ENCODE measurements at places on chromosomes 6 and 20.

DNA sequence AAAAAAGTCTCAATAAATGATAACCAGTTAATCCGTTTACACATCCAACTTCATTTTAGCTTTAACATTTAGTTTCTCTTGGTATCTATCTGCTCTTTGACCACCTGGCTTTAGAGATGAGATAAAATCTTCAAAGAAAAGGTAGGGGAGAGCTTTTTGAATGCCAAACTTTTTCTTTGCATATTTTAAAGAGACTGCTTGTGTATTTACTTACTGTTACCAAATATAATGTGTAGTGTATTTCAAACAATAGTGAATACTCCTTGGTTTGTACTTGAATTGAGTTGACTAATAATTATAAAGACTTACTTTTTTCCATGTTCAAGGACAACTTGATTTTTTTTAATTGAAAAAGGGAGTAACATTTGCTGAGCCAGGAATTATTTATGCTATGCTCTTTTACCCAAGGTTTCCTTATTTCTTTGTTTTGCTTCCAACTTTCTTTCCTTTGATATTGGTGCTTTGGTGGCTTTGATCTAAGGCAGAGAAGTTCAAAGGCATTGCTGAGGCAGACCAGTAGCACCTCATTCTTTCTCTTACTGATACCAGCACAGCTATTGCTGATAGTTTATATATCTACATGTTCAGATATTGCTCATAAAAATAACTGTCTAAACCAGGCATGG lies 7.8 kb downstream of the CCDC170 start:
- DNase-seq, result no peak

- DNase-seq, result peak; percentile 44
Measured at GRCh38 chr6:161353208-161353613, 79.3 kb upstream of the AGPAT4 start.

DNA sequence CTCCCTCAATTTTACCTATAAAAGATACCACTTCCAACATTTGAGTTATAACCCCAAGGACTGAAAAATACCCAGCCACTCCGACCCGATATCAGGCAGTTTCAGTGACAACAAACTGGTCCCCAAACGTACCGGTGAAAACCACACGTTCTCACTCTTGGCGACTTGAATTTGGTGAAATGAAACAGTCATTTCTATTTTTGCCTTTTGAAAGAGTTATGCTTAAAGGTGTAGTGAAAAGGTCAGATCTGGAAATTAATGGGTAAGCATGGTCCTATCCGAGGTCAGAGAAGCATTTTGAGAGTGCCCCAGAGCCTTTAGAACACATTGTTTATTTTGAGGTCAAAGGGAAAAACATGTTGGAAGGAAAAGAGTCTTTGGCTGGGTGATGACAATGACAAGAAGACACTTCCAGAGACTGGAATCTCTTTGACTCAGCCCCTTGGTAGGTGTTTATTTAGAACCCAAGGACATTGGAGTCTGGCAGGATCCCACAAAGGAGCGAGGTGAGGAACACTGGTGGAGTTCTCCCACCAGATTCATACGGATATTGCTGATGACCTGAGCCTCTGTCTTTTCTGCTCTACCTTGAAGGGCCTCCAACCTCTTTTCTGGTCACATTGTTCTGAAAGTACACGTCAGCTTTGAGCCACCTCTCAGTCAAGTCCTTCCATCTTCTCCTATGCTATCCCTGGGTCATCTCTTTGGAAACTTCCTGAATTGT lies 235.0 kb downstream of the GMPR start:
- DNase-seq, result no peak

DNA sequence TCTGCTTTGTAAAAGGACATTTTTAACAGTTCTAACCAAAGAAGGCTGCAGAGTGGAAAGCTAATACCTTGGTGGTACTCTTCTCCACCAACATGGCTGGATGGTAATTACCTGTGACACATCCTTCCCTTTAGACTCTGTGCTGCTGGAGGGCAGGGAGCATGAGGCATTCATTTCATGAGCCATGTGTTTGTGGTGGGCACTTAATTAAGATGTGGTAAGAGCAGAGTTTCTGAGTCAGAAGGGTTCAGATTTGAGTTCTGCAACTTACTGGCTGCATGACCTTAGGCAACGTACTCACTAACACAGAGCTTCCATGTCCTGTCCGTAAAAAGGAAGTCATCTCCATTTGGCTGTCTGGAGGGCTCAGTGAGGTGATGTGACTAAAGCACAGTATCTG lies 9.1 kb upstream of the ZNF133 start:
- DNase-seq, result no peak

GRCh38 chr6:109315341-109316110 lies 66.7 kb downstream of the CD164 start:
- peak; percentile 16 for DNase-seq

DNA sequence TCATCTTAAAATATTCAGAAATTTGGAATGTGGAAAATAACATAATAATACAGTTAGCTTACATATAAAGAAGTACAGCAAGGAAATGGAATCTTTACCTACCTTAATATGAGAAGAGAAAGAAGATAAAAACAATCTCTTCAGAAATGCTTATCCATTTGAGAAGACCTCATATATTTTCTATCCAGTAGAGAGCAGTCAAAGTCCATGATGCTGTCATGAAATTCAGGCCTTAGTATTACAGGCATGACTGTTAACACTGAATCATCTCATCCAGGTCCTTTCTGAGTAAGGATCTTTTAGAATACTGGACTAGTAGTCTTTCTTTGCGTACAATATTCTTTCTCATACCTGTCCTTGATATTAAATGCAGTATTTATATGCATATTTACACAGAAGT lies 713.4 kb downstream of the CD109 start:
- no peak for DNase-seq

- no peak for DNase-seq
Measured at GRCh38 chr20:57710841-57711240, 1.0 kb upstream of the PMEPA1 start.

- DNase-seq, result no peak
Measured at GRCh38 chr20:9409352-9409751, 105.0 kb upstream of the LAMP5 start.

DNA sequence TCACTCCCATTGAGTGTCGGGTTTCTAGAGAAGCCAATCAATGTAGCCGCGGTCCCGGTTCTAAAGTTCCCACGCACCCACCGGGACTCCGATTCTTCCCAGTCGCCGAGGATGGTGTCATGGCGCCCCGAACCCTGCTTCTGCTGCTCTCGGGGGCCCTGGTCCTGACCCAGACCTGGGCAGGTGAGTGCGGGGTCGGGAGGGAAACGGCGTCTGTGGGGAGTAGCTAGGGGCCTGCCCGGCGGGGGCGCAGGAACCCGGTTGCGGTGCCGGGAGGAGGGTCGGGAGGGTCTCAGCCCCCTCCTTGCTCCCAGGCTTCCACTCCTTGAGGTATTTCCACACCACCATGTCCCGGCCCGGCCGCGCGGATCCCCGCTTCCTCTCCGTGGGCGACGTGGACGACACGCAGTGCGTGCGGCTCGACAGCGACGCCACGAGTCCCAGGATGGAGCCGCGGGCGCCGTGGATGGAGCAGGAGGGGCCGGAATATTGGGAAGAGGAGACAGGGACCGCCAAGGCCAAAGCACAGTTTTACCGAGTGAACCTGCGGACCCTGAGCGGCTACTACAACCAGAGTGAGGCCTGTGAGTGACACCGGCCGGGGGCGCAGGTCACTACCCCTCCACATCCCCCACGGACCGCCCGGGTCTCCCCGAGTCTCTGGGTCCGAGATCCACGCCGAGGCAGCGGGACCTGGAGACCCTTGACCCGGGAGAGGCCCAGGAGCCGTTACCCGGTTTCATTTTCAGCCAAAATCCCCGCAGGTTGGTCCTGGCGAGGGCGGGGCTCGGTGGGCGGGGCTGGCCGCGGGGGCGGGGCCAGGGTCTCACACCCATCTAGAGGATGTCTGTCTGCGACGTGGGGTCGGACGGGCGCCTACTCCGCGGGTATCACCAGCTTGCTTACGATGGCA lies 35.2 kb upstream of the HLA-G start:
- DNase-seq, result peak; percentile 64

DNA sequence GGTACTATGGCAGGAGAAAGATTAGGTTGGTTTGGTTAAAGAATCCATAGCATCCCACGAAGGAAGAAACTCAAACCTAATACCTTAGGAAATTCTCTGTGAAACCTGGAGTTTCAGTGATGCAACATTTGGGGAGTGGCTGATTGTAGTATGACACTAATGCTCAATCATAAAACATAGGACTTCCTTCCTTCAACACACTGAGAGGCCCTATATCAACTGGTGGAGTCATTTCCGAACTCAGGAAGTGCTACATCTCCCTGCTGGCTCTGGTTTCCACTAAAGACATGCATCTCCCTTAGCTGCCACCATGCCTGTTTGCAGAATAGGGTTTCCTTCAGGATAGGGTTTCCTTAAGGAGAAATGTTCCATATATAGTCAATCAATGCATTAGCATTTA lies 5.2 kb upstream of the MANEA start:
- no peak for DNase-seq

DNA sequence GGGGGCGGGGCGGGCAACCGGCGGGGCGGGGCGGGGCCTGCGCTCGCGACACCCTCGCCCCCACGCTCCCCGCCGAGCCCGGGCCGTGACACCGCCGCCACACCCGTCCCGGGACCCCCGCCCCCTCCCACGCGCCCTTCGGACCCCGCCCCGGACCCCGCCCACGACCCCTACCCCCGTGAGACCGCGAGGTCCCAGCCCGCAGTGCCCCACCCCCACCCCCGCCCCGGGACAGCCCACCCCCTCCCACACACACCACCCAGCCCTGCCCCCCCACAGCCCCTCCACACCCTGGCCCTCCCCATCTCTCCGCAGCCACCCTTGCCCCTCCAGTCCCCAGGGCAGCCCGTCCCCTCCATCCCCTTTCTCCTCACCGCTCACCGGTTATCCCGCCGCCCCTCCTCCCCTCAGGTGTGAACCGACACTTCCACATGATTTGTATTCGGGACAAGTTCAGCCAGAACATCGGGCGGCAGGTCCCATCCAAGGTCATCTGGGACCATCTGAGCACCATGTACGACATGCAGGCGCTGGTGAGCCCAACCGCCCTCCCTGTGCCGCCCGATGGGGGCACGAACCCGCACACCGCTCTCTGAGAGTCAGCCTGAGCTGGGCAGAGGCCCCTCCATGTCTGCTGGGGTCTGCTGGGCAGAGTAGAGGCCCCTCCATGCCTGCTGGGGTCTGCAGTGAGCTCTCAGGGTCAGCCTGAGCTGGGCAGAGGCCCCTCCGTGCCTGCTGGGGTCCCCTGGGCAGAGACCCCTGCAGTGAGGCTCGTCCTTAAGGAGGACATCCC lies 622 bp downstream of the MRGBP start:
- no peak for DNase-seq

GRCh38 chr20:49427751-49428518 lies 54.5 kb downstream of the KCNB1 start:
- no peak for DNase-seq

DNA sequence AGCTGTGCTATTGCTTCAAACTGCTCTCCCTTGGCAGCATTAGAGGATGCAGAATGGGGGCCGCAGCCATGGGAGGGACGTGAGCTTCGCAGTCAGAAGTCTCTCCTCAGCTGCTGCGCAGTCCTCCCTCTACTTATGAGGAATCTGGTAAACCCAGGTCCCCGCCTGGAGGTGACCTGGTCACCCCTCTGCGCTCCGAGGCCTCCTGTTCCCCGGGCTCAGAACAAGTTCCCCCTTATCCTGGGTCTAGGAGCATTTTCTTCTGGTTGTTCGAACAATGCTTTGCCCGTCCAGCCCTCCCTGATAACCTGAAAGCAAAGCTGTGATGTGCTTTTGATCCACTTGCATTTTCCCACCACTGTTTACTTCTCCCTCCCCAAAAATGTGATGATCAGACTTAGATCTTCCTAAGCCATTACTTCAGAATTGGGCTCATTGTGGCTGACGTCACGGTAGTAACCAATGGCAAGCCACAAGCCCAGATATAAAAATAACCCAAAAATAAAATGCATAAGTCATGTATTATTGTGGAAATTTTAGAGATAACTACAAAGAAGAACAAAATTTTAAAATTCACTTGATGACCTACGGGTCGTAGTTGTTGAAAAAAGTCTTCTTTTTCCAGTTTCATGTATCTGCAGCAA lies 80.7 kb downstream of the SERAC1 start:
- no peak for DNase-seq

DNA sequence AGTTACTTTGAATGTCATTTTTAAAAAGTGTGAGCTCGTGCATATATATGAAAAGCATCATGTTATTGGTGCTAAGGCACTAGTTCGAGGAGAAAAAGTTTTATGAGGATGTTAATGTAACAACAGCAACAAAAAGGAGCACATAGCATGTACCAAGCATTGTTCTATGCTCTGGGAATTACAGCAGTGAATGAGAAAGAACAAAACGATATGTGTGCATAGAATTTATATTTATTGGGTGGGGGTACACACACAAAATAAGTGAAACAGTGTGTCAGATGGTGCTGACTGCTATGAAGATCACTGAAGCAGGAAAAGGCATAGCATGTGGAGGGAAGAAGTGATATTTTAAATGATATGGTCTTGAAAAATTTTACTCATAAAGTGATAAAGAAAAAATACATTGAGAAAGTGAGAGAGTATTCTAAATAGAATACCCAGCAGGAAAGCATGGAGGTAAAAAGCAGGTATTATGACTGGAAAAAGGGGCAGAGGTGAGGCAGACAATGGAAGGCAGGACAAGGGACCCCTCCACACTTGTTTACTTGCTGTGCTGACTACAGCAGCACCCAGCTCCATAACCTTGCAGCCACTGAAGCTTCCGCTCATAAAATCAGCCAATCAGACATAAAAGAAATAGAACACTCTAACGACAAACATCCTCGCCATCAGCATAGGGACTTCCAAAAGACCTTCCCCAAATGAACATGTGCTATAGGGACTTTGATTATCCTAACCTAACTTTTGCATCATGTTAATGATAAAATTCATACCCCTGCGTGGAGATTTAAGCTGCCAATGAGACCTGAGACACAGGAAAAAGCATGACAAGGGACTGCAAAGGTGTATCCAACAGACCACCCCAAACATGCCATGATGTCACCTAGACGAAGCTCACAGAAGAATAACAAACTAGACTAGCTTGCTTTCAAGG lies 119.9 kb downstream of the HFE start:
- DNase-seq, result no peak

DNA sequence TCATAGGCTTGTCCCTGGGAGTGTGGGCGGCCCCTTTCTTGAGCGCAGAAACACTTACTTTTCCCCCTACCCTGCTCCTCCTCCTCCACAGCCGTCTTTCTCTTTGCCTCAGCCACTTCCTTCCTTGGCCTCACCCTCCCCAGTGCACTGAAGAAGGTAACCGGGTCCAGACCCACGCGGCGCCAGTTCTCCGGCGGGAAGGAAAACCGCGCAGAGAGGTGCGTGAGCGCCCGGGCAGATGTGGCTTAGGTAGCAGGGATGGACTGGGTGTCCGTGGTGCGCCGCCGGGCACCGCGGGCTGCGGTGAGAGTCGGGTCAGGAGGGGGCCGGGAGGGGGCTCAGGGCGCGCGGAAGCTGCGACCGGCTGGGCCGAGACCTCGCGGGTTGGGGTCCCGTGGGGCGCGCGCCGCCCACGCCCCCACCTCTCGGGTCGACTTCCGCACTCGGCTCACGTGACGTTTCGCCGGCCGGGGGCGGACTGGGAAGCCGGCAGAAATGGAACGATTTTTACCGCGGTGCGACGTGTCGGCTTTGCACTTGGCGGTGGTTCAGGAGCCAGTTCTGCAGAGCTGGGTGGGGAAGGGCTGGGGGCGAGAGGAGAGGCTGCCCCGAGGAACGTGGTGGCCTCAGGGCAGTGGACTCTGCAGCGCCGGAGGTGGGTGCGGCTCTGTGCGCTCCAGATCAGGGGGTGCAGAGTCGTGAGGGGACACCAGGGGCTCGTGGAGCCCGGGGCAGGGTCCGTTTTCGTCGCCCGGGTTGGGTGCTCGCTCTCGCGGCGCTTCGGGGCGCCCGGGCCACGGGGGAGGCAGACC lies at the start of gene ABRACL:
Gene ABRACL, plus strand, starts transcription at position 88 of the 812 bp plus-strand sequence. CDS start 5,416 bp downstream, outside the sequence.
- DNase-seq, result peak; percentile 62

- DNase-seq, result no peak
Measured at GRCh38 chr6:98274691-98275090, 559.7 kb upstream of the POU3F2 start.
